ENCODE measurements at places on chromosomes 6 and 20.
A peak's percentile ranks its signal among the peaks of the same experiment; 100 is the strongest.

GRCh38 chr6:123402052-123402451, 234.7 kb downstream of the TRDN start:
- no peaks in the 10 kb centered on the region for H3K36me3 ChIP-seq
- H3K27me3 ChIP-seq: no peaks in the 10 kb centered on the region
- H3K27ac ChIP-seq: no peak overlapping the region

DNA sequence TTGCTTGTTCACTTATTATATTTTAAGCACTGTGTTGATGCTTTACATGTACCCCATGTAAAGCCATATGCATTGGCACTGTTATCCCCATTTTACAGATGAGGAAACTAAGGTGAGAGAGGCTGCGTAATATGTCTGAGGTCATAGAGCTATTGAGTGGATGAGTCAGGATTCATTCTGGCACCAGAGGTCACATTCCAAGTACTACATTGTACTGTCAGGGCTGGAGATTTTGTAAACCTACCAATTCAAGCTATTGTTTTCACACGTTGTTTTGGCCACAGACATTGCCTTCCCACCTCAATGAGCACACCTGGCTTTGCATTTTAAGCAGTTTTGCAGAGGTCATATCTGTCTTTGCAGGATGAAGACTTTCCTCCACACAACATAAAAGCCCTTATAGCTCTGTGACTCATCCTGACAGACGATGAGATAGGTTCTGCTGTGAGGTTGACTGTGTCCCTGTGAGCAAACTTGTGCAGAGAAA, 33.2 kb downstream of the ANKS1A start:
- H3K4me3 ChIP-seq: no peak overlapping the region
- no peaks in the 10 kb centered on the region for H3K27me3 ChIP-seq
- H3K4me1 ChIP-seq: peaks cover 4% of the 10 kb centered on the region
- no peak for DNase-seq
- peaks cover 5% of the 10 kb centered on the region for H3K36me3 ChIP-seq
- H3K27ac ChIP-seq: no peak overlapping the region

- H3K4me1 ChIP-seq: peaks cover 2% of the 10 kb centered on the region
- no peaks in the 10 kb centered on the region for H3K36me3 ChIP-seq
- no peak overlapping the region for H3K4me3 ChIP-seq
- no peak for DNase-seq
Observed at GRCh38 chr6:34130862-34131261, 15.0 kb downstream of the GRM4 start.

- no peaks in the 10 kb centered on the region for H3K36me3 ChIP-seq
- H3K27me3 ChIP-seq: peaks cover 2% of the 10 kb centered on the region
- DNase-seq: no peak
- no peak overlapping the region for H3K27ac ChIP-seq
- no peak overlapping the region for H3K4me3 ChIP-seq
Observed at GRCh38 chr6:9914951-9915350, 499.9 kb downstream of the TFAP2A start.

GRCh38 chr6:14211562-14211942, 94.0 kb downstream of the CD83 start:
- DNase-seq: no peak
- H3K4me1 ChIP-seq: peaks cover 31% of the 10 kb centered on the region
- peak overlapping the region; percentile 86 for H3K27ac ChIP-seq
- no peaks in the 10 kb centered on the region for H3K36me3 ChIP-seq
- peak overlapping the region; percentile 75 for H3K4me3 ChIP-seq
- H3K27me3 ChIP-seq: no peaks in the 10 kb centered on the region

GRCh38 chr6:34152806-34153520, 7.1 kb upstream of the GRM4 start:
- peaks cover 40% of the 10 kb centered on the region for H3K27me3 ChIP-seq
- H3K4me1 ChIP-seq: peaks cover 4% of the 10 kb centered on the region
- H3K4me3 ChIP-seq: no peak overlapping the region
- no peak for DNase-seq

GRCh38 chr20:36604952-36605398, 604 bp upstream of the RAB5IF start:
- H3K4me1 ChIP-seq: peaks cover 20% of the 10 kb centered on the region
- peak overlapping the region; percentile 100 for H3K4me3 ChIP-seq
- H3K36me3 ChIP-seq: peaks cover 23% of the 10 kb centered on the region
- peak overlapping the region; percentile 96 for H3K27ac ChIP-seq
- peak; percentile 71 for DNase-seq
- H3K27me3 ChIP-seq: no peaks in the 10 kb centered on the region

GRCh38 chr20:48006036-48006833, 221.0 kb upstream of the SULF2 start:
- H3K36me3 ChIP-seq: no peaks in the 10 kb centered on the region
- peaks cover 23% of the 10 kb centered on the region for H3K27me3 ChIP-seq
- H3K27ac ChIP-seq: no peak overlapping the region
- no peak overlapping the region for H3K4me3 ChIP-seq
- no peak for DNase-seq
- no peaks in the 10 kb centered on the region for H3K4me1 ChIP-seq

DNA sequence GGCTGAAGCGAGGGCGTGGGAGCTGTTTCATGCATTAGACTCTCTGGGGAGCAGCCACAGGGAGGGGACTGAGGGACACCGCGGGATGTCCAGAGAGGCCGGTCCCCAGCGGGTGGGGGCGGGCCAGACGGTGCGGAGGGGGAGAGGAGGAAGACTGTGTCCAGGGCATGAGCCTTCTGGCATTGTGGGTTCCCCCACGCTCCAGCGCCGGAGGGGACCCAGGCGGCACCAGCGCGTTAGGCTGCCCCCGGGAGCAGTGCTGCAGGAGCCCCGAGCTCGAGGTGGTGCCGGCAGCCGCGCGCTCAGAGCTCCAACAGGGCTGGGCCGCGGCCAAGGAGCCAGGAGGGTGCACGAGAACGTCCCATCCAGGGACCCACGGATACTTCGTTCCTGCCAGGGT, 14.4 kb downstream of the SLC22A3 start:
- H3K4me3 ChIP-seq: no peak overlapping the region
- peaks cover 4% of the 10 kb centered on the region for H3K27me3 ChIP-seq

GRCh38 chr6:147808640-147809039, 300.1 kb downstream of the SAMD5 start:
- H3K4me3 ChIP-seq: no peak overlapping the region
- DNase-seq: no peak
- no peak overlapping the region for H3K27ac ChIP-seq
- no peaks in the 10 kb centered on the region for H3K36me3 ChIP-seq

DNA sequence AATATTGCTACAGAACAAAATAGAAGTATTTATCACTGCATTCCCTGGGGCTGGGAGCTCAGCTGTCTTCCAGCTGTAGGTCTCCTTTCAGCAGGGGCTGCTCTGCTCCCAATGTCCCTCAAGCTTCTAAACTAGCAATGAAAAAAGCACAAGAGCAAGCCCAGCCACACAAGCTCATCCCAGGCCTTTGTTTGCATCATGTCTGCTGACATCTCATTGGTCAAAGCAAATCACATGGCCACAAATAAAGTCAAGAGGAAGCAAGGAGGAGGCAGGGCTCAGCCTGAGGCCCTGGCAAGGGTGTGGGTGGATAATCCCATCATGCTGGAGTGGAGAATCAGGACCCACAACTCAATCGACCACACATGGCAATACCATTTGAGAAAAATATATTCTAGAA, 2.2 kb upstream of the BFSP1 start:
- no peaks in the 10 kb centered on the region for H3K36me3 ChIP-seq
- peaks cover 17% of the 10 kb centered on the region for H3K4me1 ChIP-seq
- H3K27ac ChIP-seq: no peak overlapping the region
- H3K27me3 ChIP-seq: peaks cover 15% of the 10 kb centered on the region
- peak; percentile 22 for DNase-seq

- DNase-seq: no peak
- H3K27ac ChIP-seq: peak overlapping the region; percentile 48
- H3K36me3 ChIP-seq: peaks cover 2% of the 10 kb centered on the region
- H3K4me3 ChIP-seq: no peak overlapping the region
Observed at GRCh38 chr6:130525408-130525807, 159.6 kb downstream of the TMEM200A start.

GRCh38 chr20:49583669-49584417, 15.9 kb upstream of the PTGIS start:
- DNase-seq: no peak
- H3K4me1 ChIP-seq: peaks cover 3% of the 10 kb centered on the region
- H3K27me3 ChIP-seq: peaks cover 6% of the 10 kb centered on the region

DNA sequence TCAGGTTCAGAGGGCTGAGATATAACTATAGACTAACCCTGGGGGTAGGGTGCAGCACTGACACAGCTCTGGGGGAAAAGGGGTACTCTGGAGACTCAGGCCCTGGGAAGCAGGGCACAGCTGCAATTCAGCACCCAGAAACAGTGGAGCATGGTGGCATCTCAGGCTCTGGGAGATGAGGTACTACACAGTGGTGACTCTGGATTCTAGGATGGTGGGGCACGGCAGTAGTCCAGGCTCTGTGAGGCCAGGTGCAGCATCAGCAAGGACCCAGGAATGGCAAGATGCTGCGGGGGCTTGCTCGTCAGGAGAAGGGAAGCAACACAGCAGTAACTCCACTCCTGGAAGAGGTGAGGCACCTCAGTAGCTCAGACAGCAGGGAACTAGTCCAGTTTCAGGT, 271.5 kb upstream of the MOCS1 start:
- H3K27ac ChIP-seq: no peak overlapping the region
- no peak for DNase-seq
- no peaks in the 10 kb centered on the region for H3K36me3 ChIP-seq
- peaks cover 10% of the 10 kb centered on the region for H3K27me3 ChIP-seq

DNA sequence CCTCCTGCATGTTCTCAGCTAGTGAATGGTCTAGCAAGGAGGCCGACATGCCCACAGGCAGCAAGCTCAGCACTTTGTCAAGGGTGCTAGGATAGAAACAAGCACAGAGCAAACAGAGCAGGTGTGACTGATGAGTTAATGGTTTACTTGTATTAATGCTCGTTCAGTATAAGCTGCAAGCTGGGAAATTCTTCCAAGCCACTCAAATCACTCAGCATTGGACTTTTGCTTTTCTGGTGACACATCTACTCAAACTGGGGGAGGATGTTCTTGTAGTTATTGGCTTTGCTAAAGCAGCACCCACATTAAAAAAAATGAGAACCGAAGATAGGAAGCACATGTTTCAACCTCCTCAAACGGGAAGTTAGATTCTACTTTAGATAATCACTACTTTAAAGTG, 43.1 kb upstream of the NEDD9 start:
- H3K27me3 ChIP-seq: no peaks in the 10 kb centered on the region
- DNase-seq: peak; percentile 32
- peak overlapping the region; percentile 67 for H3K27ac ChIP-seq
- peaks cover 26% of the 10 kb centered on the region for H3K36me3 ChIP-seq

GRCh38 chr6:166619912-166620311, 7.1 kb downstream of the RPS6KA2 start:
- DNase-seq: no peak
- H3K27ac ChIP-seq: no peak overlapping the region
- H3K4me1 ChIP-seq: no peaks in the 10 kb centered on the region
- peaks cover 3% of the 10 kb centered on the region for H3K27me3 ChIP-seq
- H3K36me3 ChIP-seq: no peaks in the 10 kb centered on the region
- no peak overlapping the region for H3K4me3 ChIP-seq

GRCh38 chr6:108727966-108728730, 120.1 kb upstream of the ARMC2 start:
- no peaks in the 10 kb centered on the region for H3K27me3 ChIP-seq
- no peak overlapping the region for H3K4me3 ChIP-seq
- H3K4me1 ChIP-seq: no peaks in the 10 kb centered on the region
- DNase-seq: no peak

DNA sequence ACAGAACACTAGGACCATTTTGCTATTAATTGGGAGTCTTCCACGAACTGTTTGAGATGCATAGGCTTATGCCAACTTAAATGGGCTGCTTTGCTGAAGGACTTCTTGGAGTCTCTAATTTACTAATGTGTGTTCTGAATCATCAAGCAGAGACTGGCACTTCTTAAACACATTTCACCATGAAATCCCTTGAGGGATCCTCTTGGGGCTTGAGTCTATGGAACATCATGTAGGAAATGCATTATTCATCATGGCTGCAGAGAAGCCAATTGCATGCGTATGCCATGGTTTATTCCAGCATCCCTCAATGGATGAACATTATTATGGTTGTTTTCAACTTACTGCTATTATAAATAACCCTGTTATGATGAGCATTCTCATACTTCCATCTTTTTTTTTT, 73.4 kb downstream of the FGD2 start:
- no peaks in the 10 kb centered on the region for H3K36me3 ChIP-seq
- H3K4me3 ChIP-seq: no peak overlapping the region
- H3K27me3 ChIP-seq: no peaks in the 10 kb centered on the region
- DNase-seq: no peak

DNA sequence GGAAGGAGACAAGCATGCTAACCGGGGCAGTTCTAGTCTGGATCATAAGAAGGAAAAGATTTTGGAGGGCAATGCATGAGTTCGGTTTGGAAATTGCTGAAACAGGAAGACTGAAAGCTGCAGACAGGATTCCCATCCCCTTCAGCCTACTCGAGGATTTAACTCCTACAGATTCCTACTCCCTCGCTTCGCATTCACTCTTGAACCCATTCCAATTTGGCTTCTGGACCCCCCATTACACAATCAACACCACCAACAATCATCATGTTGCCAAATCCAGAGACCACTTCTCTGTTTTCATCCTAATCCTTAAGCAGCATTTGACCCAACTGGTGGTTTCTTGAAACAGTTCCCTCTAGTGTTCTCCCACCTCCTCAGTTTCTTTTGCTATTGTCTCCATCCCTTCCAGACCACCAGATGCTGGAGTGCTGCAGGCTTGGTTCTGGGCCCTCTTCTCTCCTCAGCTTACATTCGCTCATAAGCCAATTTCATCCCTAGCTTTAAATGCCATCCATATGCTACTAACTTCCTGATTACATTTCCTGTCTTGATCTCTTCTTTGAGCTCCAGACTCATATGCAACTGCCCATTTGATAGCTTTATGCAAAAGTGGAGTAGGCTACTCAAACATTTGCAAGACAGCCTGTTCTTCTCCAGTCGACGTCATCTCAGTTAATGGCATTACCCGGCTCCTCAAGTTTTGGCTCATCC, 66.5 kb downstream of the DTNBP1 start:
- no peak for DNase-seq
- H3K27ac ChIP-seq: no peak overlapping the region
- H3K27me3 ChIP-seq: no peaks in the 10 kb centered on the region

DNA sequence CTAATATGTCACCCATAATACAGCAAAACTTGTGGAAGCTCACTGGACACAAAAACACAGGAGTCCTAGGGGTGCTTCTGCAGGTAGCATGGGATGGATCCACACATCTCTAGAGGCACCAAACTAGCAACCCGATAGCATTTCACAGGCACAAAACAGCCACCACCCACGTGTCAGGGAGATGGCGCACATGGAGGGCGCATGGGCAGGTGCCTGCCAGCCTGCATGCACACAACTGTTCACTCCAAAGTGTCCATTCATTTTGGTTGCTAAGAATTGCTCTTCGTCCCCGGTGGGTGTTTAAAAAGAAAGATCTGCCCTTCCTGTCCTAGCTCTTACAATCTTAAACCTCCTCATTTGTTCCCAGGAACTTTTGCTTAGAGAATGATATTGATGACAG, 171.3 kb downstream of the SYNDIG1 start:
- H3K4me1 ChIP-seq: no peaks in the 10 kb centered on the region
- no peak overlapping the region for H3K4me3 ChIP-seq

All from activated CD4-positive, alpha-beta T cell treated with anti-CD3 and anti-CD28 coated beads for 36 hours (primary cell).